Gastrocnemius medialis (tissue), 4 donors: ENCODE measurements at places on chromosomes 7 and 10. TPM values are rescaled to one million over a fixed set of nuclear protein-coding genes. Genes with fewer than 3 reads are reported as not detected.

Gene WNT16
- total RNA-seq, result not detected

Gene DDX56
- total RNA-seq, result 73.2 TPM

Gene CREB5
- total RNA-seq, result 6.2 TPM

Gene ADIRF
- total RNA-seq, result 20.4 TPM

Gene PDGFA
- total RNA-seq, result 10.8 TPM

Gene OR2A42
- 0.33 TPM for total RNA-seq

Gene CCAR1
- 71.3 TPM for total RNA-seq

GRCh38 chr10:18607503-18608378, 43.6 kb downstream of the NSUN6 start:
- H3K4me3 ChIP-seq, result no peak overlapping the region
- H3K4me1 ChIP-seq, result no peaks in the 10 kb centered on the region
- no peak overlapping the region for H3K27ac ChIP-seq
- no peaks in the 10 kb centered on the region for H3K27me3 ChIP-seq
- no peaks in the 10 kb centered on the region for H3K36me3 ChIP-seq

GRCh38 chr10:122306282-122306681, 35.2 kb downstream of the BTBD16 start:
- H3K27me3 ChIP-seq, result no peaks in the 10 kb centered on the region
- H3K4me1 ChIP-seq, result peaks cover 17% of the 10 kb centered on the region
- DNase-seq, result no peak
- H3K36me3 ChIP-seq, result no peaks in the 10 kb centered on the region
- H3K4me3 ChIP-seq, result no peak overlapping the region

DNA sequence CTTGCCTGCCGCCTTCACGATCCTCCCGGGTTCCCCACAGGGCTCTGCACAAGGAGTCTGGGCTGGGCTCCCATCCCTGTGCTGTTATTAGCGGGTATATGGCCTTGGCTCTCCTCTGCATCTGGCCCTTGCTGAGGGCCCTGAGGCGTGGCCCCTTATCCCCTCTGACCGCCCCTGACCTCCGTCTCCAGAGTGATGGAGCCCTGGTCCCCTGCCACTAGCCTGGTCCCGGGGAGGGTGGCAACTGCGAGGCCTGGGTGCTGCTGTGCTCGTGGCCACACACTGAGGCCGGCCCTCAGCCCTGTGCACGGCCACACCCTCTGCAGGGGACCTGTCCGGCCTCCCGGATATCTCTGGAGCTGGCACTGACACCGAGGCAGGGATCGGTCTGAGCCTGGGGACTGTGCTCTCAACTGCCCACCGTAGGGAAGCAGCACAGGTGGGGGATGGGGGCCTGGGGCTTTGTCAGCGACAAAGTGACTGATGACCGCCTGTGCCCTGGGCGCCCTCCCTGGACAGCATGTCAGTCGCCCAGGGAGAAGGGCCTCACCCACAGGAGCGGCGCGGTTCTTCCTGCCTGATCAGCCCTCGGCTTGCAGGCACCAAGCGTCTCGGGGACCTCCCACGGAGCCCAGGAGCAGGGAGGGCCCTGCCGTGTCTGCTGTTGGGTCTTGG, 72.4 kb downstream of the NKX6-2 start:
- DNase-seq, result no peak
- no peaks in the 10 kb centered on the region for H3K27me3 ChIP-seq
- no peaks in the 10 kb centered on the region for H3K4me1 ChIP-seq
- H3K27ac ChIP-seq, result no peak overlapping the region
- H3K36me3 ChIP-seq, result peaks cover 14% of the 10 kb centered on the region

- no peak overlapping the region for H3K27ac ChIP-seq
- no peak overlapping the region for H3K4me3 ChIP-seq
- H3K36me3 ChIP-seq, result no peaks in the 10 kb centered on the region
- no peak for DNase-seq
- H3K4me1 ChIP-seq, result no peaks in the 10 kb centered on the region
- H3K27me3 ChIP-seq, result no peaks in the 10 kb centered on the region
These were observed 1.3 kb upstream of the TRPV6 start for GRCh38 chr7:142886866-142887265.

DNA sequence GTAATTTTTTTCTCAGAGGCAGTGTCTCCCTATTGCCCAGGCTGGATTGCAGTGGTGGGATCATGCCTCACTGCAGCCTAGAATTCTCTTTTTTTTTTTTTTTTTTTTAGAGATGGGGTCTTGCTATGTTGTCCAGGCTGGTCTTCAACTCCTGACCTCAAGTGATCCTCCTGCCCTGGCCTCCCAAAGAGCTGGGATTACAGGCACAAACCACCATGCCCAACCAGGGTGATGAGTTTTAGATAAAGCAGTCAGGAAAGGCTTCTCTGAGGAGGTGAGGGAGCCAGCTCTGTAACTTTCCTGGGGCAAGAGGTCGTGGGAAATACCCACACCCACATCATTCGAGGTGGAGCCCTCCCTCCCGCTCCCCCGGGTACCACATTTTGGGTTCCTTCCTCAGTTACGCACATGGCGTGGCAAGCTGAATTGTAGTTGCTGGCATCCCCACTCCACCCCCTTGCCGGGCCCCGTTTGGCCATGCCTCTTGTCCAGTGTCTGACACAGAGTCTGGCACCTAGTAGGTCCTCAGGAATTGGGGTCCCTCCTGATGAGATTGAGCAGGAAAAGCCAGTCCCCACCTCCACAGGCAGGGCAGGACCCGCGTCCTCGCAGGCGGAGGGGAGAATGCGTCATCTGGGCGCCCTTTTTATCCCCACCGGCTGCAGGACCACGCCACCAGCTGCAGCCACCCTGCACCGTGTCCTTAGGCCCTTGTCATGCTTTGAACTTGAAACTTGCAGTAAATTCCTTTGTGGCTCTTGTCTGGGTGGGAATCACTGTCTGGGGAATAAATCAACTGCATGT, 43.4 kb downstream of the CLIP2 start:
- peaks cover 3% of the 10 kb centered on the region for H3K36me3 ChIP-seq
- H3K4me3 ChIP-seq, result no peak overlapping the region
- no peaks in the 10 kb centered on the region for H3K4me1 ChIP-seq
- no peak for DNase-seq

GRCh38 chr10:102824664-102825063, 12.5 kb downstream of the CYP17A1 start:
- peaks cover under 1% of the 10 kb centered on the region for H3K36me3 ChIP-seq
- no peak overlapping the region for H3K4me3 ChIP-seq
- no peak for DNase-seq
- H3K4me1 ChIP-seq, result no peaks in the 10 kb centered on the region

- H3K36me3 ChIP-seq, result no peaks in the 10 kb centered on the region
- no peak for DNase-seq
- no peaks in the 10 kb centered on the region for H3K27me3 ChIP-seq
- H3K4me1 ChIP-seq, result no peaks in the 10 kb centered on the region
- H3K4me3 ChIP-seq, result no peak overlapping the region
- H3K27ac ChIP-seq, result no peak overlapping the region
These were observed 75.2 kb downstream of the TRIL start for GRCh38 chr7:28882869-28883470.

DNA sequence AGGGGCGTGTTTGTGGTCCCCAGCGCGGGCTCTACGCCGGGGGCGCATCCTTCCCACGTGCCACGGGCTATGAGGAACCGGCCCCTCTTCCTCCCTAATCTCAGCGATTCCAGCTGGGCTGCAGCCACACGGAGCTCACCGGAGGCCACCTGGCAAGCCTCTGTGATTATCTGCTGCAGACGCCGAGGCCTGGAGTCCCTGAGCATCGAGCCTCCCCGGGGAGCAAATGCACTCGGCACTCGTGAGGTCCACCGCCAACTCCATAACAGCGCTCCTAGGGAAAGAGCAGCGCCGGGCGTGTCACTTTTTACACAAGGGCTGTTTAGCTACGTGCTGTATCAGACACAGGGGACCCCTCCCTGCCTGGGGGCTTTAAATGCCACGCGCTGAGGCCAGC, 101.2 kb downstream of the DYNC2I1 start:
- peaks cover 2% of the 10 kb centered on the region for H3K27me3 ChIP-seq
- no peak overlapping the region for H3K27ac ChIP-seq
- no peak overlapping the region for H3K4me3 ChIP-seq
- no peaks in the 10 kb centered on the region for H3K4me1 ChIP-seq

DNA sequence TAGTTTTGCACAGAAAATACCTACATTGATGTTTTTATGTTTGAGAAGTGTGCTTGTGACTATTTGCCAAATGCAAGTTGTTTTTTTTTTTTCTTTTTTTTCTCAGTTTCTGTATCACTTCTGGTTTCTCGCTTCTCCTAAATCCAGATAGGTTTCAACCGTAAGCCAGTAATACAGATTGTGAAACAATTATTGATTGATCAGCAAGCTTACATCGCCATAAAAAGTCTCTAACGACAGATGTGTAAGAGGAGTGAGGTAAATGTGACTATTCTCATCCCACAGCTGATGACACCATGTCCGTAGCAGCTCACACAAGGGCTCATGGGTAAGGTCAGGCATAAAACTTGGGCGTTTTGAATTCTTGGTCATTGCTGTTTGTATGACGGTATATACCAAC, 202.8 kb upstream of the AKR1E2 start:
- DNase-seq, result no peak
- no peak overlapping the region for H3K27ac ChIP-seq
- no peaks in the 10 kb centered on the region for H3K4me1 ChIP-seq
- H3K36me3 ChIP-seq, result no peaks in the 10 kb centered on the region
- H3K4me3 ChIP-seq, result no peak overlapping the region

GRCh38 chr7:135253851-135254771, 20.5 kb downstream of the STRA8 start:
- no peaks in the 10 kb centered on the region for H3K36me3 ChIP-seq
- H3K4me1 ChIP-seq, result peaks cover 23% of the 10 kb centered on the region
- H3K27me3 ChIP-seq, result no peaks in the 10 kb centered on the region
- H3K27ac ChIP-seq, result peak overlapping the region; percentile 64
- DNase-seq, result peak; percentile 49

DNA sequence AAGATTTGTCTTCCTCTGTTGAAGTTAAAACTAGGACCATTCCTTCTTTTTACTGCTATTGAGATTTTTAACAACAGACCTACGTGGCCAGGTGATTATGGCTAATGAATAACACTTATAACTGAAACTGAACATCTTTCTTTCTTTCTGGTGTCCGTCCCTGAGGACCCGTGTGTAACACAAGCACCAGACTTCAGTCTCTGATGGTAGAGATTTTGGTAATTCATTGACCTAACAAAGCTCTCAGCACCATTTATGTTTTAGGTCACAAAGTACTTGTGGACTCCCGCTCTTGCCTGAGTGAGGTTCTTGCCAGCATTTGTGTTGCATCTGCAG, 40.4 kb upstream of the TMEM229A start:
- no peak overlapping the region for H3K27ac ChIP-seq
- H3K4me3 ChIP-seq, result no peak overlapping the region
- no peaks in the 10 kb centered on the region for H3K27me3 ChIP-seq
- no peaks in the 10 kb centered on the region for H3K36me3 ChIP-seq

DNA sequence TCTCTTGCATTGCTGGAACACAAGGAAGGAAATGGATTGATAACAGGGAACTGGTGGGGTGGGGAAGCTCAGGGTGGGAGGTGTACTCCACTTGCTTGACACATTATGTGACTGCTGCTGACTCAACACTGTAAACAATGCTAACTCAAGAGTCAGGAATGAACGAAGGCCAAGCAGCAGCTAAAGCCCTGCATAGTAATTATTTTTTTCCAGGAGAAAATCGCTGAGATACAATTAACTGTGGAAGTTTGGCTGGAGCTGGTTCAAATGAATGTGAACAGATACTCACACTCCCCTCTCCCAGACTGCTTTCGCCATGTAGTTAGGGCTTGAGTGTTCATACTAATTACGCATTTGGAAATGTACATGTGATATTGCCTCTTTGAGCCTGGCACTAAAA, 170.9 kb upstream of the AOAH start:
- H3K36me3 ChIP-seq, result no peaks in the 10 kb centered on the region
- no peaks in the 10 kb centered on the region for H3K27me3 ChIP-seq
- H3K27ac ChIP-seq, result no peak overlapping the region
- H3K4me1 ChIP-seq, result no peaks in the 10 kb centered on the region
- no peak overlapping the region for H3K4me3 ChIP-seq

GRCh38 chr7:86956567-86956966, 102.9 kb downstream of the ELAPOR2 start:
- no peaks in the 10 kb centered on the region for H3K27me3 ChIP-seq
- H3K4me1 ChIP-seq, result peaks cover 8% of the 10 kb centered on the region
- H3K4me3 ChIP-seq, result no peak overlapping the region
- no peaks in the 10 kb centered on the region for H3K36me3 ChIP-seq
- no peak overlapping the region for H3K27ac ChIP-seq

DNA sequence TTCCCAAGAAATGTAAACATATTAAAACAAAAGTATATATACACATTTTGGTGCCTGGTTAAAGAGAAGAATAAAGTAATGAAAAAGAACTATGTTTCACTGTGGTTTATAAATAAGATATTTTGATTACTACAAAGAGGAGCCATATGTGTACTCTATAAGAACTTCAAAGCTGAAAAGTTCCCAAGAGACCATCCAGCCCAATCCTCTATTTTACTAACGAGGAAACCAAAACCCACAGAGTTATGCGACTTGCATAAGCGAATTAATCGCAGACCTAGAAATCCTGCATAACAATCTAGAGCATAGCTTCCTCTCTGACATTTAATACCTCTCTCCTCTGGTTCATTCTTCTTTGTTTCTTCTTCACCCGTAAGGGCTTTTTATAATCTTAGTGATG, 937.1 kb downstream of the CNTNAP2 start:
- DNase-seq, result no peak
- no peak overlapping the region for H3K4me3 ChIP-seq
- H3K27me3 ChIP-seq, result no peaks in the 10 kb centered on the region
- H3K36me3 ChIP-seq, result no peaks in the 10 kb centered on the region

DNA sequence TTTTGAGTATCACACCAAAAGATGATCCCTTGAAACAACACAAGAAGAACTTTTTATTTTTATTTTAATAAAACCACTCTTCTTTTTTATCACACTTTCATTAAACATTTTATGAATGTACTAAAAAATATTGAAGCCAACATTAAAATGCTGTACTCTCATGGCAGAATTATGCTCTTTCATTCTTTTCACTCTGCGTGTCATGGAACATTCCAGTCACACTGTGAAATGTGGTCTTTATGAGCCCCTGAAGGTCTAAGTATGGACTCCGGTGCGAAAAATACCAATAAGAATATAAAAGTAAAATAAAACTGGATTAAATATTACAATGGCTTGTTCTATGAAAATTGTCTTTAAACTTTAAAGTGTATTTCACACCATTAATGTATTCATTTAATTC, 148.4 kb downstream of the TMEM26 start:
- no peak for DNase-seq
- H3K4me1 ChIP-seq, result no peaks in the 10 kb centered on the region
- no peak overlapping the region for H3K4me3 ChIP-seq
- H3K27me3 ChIP-seq, result no peaks in the 10 kb centered on the region
- no peaks in the 10 kb centered on the region for H3K36me3 ChIP-seq
